Endodermal cell (in vitro differentiated cells): ENCODE measurements at places on chromosomes 4 and X. TPM values are rescaled to one million over a fixed set of nuclear protein-coding genes. Genes with fewer than 3 reads are reported as not detected.

Gene UGT2B11
- total RNA-seq, result not detected in 3 replicates

Gene INTS12
- total RNA-seq, result 12.7 and 13.5 TPM in 2 replicates

Gene ERAS
- not detected in 2 replicates for total RNA-seq

Gene CLCN4
- 4.3 to 5.0 TPM (median 4.4 TPM) in 3 replicates for total RNA-seq

Gene SMIM43
- total RNA-seq, result not detected in 3 replicates

Gene STAG2
- total RNA-seq, result 130 and 136 TPM in 2 replicates

Gene PDLIM3
- 9.8 to 15.0 TPM (median 11.0 TPM) in 3 replicates for total RNA-seq

Gene PDE5A
- total RNA-seq, result 26.0 to 37.8 TPM (median 34.2 TPM) in 3 replicates

Gene ADGRA3
- total RNA-seq, result 21.7 to 54.9 TPM (median 53.4 TPM) in 3 replicates

Gene STK32B
- 1.4 and 1.5 TPM in 2 replicates for total RNA-seq

Gene CLOCK
- total RNA-seq, result 20.5 and 22.9 TPM in 2 replicates

Gene SMIM31
- not detected in 2 replicates for total RNA-seq

Gene IL2
- total RNA-seq, result not detected in 2 replicates

DNA sequence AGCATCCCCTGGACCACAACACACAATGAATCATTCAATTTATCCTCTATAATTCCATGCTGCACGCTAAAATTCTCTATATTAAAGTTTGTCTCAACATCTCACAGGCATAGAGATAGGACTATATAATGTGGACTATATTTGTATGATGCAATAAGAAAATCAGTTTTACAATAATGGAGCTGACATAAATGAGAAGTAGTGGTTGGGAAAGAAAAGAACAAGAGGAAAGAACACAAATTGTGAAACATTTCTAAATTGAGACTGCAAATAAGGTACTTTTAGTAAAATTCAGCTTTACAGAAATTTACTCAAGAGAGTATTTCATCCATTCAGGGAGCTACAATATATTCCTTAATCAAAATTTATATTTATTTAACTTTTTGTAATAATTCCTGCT is 120.4 kb downstream of the ARAP2 start:
- H3K27me3 ChIP-seq, result no peaks in the 10 kb centered on the region
- H3K4me1 ChIP-seq, result no peaks in the 10 kb centered on the region
- no peak overlapping the region for H3K27ac ChIP-seq

- DNase-seq, result no peak
- no peaks in the 10 kb centered on the region for H3K27me3 ChIP-seq
- peaks cover 7% of the 10 kb centered on the region for H3K36me3 ChIP-seq
- no peak overlapping the region for H3K4me3 ChIP-seq
These were observed 136.9 kb downstream of the MGST2 start for GRCh38 chr4:139802488-139802887.

GRCh38 chr4:131613824-131614216 is 1535.3 kb upstream of the PCDH10 start:
- H3K4me3 ChIP-seq, result no peak overlapping the region
- no peaks in the 10 kb centered on the region for H3K27me3 ChIP-seq
- no peaks in the 10 kb centered on the region for H3K4me1 ChIP-seq
- no peaks in the 10 kb centered on the region for H3K36me3 ChIP-seq
- no peak overlapping the region for H3K27ac ChIP-seq

- H3K36me3 ChIP-seq, result no peaks in the 10 kb centered on the region
- no peak overlapping the region for H3K4me3 ChIP-seq
- DNase-seq, result no peak
- H3K27ac ChIP-seq, result no peak overlapping the region
These were observed 33.4 kb upstream of the RASGEF1B start for GRCh38 chr4:81505004-81505598.

GRCh38 chr4:166014411-166014810 is 141.4 kb downstream of the TLL1 start:
- no peaks in the 10 kb centered on the region for H3K27me3 ChIP-seq
- H3K4me1 ChIP-seq, result no peaks in the 10 kb centered on the region
- H3K27ac ChIP-seq, result no peak overlapping the region
- DNase-seq, result no peak
- no peak overlapping the region for H3K4me3 ChIP-seq

DNA sequence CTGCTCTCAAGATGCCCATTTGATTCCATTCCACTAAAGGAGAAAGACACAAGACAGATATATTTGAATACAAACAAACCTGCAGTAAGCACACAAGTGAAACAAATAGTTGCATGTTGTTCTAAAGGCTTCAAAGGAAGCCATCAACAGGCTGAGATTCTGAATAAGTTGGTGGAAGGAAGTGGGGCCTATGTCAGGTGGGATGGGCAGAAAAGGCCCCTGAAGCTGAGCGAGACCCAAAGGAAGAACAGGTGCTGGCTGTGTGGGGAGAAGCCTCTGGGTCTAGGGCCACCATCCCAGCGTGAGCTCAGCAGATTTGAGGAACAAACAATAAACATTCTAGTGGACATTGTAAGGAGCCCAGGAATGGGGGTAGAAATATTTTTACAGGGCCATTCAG is 82.4 kb upstream of the PLAC8 start:
- H3K36me3 ChIP-seq, result no peaks in the 10 kb centered on the region
- DNase-seq, result no peak
- H3K4me3 ChIP-seq, result no peak overlapping the region
- no peaks in the 10 kb centered on the region for H3K27me3 ChIP-seq
- H3K4me1 ChIP-seq, result no peaks in the 10 kb centered on the region
- H3K27ac ChIP-seq, result no peak overlapping the region

DNA sequence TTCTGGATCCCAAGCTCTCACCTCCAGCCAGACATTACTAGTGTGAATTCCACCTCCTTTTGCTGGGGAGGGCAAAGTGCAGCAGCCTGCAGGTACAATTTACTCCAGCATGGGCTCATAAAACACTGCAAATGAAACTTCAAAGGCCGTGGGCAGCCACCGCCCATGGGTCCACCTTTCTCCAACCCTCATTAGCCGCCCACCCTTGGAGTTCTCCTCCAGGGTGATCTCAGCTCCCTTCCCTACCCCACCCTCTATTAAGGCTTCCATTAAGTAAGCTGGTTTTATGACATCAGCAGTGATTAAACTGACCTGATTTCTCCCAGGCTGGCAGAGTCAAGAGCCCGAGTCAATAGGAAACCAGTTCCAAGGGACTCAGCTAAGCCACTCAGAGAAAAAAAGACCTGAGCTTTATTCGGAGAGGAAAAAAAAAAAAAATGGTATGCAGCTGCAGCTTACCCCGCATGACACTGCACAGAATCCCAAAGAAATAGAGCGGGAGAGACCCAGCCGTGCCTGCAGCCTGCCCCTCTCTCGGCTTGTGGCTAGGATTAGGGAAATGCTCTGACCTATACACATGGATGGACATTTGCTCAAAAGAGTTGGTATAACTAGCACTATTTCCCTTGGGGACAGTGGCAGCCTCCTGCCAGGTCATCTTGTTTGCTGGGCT is 319.6 kb downstream of the PTTG2 start:
- no peak overlapping the region for H3K27ac ChIP-seq
- peak; percentile 56 for DNase-seq
- no peak overlapping the region for H3K4me3 ChIP-seq
- no peaks in the 10 kb centered on the region for H3K27me3 ChIP-seq
- H3K4me1 ChIP-seq, result peaks cover 9% of the 10 kb centered on the region
- no peaks in the 10 kb centered on the region for H3K36me3 ChIP-seq

GRCh38 chr4:1183985-1184773 is 11.8 kb upstream of the SPON2 start:
- no peak overlapping the region for H3K4me3 ChIP-seq
- H3K27me3 ChIP-seq, result peaks cover 14% of the 10 kb centered on the region
- H3K27ac ChIP-seq, result no peak overlapping the region
- DNase-seq, result no peak
- no peaks in the 10 kb centered on the region for H3K4me1 ChIP-seq
- H3K36me3 ChIP-seq, result no peaks in the 10 kb centered on the region

GRCh38 chr4:69049860-69050259 is 46.4 kb upstream of the UGT2B7 start:
- no peak overlapping the region for H3K4me3 ChIP-seq
- no peaks in the 10 kb centered on the region for H3K36me3 ChIP-seq
- H3K4me1 ChIP-seq, result no peaks in the 10 kb centered on the region
- DNase-seq, result no peak

- no peaks in the 10 kb centered on the region for H3K27me3 ChIP-seq
- DNase-seq, result peak; percentile 67
- no peaks in the 10 kb centered on the region for H3K4me1 ChIP-seq
- H3K4me3 ChIP-seq, result no peak overlapping the region
- no peaks in the 10 kb centered on the region for H3K36me3 ChIP-seq
- no peak overlapping the region for H3K27ac ChIP-seq
These were observed 499.1 kb upstream of the EPHA5 start for GRCh38 chr4:66169341-66169740.

DNA sequence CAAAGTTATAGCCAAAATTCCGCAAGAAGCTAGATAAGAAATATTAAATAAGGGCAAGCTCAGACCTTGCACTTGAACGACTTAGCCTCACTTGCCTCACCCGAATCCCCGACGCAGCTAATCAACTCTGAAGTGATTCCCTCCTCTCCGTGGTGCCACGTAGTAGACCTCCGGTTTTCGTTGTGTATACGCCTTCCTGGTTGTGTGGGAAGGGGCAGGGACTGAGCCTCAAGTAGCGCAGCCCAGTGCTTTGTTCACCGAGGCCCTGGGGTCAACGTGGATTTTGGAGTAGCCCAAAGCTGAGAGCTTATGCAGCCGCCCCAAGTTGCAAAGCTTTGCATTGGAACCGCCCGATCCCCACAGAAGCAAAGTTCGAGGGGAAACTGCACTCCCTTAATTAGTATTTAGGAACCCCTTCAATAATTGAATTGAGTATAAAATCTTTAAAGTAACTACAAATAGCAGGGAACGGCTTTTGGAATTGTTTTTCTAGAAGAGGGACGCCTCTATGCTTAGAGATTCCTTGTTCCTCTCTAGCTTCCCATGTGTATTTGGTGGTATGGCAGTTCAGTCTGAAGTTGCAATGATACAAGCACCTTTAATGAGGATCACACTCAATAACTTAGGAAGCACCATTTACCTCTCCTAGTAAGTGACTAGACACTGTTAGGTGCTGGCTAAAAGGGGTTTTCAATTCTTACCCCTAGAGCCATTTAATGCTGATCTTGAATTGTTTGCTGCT is 55.7 kb downstream of the LINC00632 start:
- peak overlapping the region; percentile 87 for H3K4me3 ChIP-seq
- no peaks in the 10 kb centered on the region for H3K27me3 ChIP-seq
- no peaks in the 10 kb centered on the region for H3K4me1 ChIP-seq

DNA sequence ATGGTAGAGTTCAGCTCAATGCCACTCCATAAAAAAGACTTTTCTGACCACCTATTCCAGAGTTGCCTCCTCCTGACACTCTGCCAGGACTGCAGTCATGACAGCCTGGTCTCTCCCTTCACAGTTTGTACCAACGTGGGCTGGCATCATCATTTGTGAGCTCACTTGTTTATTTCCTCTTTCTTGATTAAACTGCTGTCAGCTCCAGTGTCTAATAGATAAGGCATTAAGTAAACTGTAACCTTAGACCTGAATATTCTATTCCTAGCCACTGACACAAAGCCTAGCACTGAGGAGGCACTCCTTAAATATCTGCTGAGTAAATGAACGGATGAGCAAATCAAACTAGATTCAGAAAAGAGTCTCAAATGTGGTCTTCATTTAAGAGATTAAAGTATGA is 48.7 kb downstream of the DDX60 start:
- H3K4me3 ChIP-seq, result no peak overlapping the region
- no peak for DNase-seq
- no peaks in the 10 kb centered on the region for H3K36me3 ChIP-seq
- H3K4me1 ChIP-seq, result no peaks in the 10 kb centered on the region

- DNase-seq, result peak; percentile 59
- no peaks in the 10 kb centered on the region for H3K36me3 ChIP-seq
- no peak overlapping the region for H3K27ac ChIP-seq
- H3K27me3 ChIP-seq, result no peaks in the 10 kb centered on the region
- no peak overlapping the region for H3K4me3 ChIP-seq
- peaks cover 26% of the 10 kb centered on the region for H3K4me1 ChIP-seq
These were observed 114.9 kb downstream of the PCDH7 start for GRCh38 chr4:30835044-30835443.

DNA sequence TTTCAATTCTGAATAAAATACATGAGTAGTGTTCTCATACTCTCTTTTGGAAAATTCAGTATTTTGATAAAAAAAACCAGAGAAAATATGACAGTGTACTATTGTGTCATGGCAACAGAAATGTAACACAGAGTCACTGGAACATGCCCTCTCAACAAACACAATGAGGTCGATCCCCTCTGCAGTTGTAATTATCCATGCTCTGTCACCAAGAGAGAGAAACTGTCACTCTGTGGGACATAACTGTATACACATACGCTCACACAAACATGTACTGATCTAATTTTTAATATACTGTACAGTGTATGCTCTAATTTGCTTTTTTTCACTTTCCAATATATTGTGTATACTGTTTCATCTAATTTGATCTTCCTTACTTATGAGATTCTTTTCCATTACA is 1136.8 kb upstream of the TENM3 start:
- H3K27ac ChIP-seq, result no peak overlapping the region
- no peak overlapping the region for H3K4me3 ChIP-seq
- no peaks in the 10 kb centered on the region for H3K27me3 ChIP-seq
- H3K36me3 ChIP-seq, result no peaks in the 10 kb centered on the region
- DNase-seq, result no peak

GRCh38 chr4:95465010-95465409 is 83.8 kb downstream of the UNC5C start:
- H3K27ac ChIP-seq, result no peak overlapping the region
- no peak for DNase-seq
- H3K27me3 ChIP-seq, result no peaks in the 10 kb centered on the region
- H3K36me3 ChIP-seq, result no peaks in the 10 kb centered on the region
- H3K4me1 ChIP-seq, result no peaks in the 10 kb centered on the region

- H3K4me1 ChIP-seq, result no peaks in the 10 kb centered on the region
- H3K27me3 ChIP-seq, result no peaks in the 10 kb centered on the region
- H3K4me3 ChIP-seq, result no peak overlapping the region
- no peak overlapping the region for H3K27ac ChIP-seq
- H3K36me3 ChIP-seq, result no peaks in the 10 kb centered on the region
- no peak for DNase-seq
These were observed 8.8 kb upstream of the BMP2K start for GRCh38 chr4:78767350-78767749.

DNA sequence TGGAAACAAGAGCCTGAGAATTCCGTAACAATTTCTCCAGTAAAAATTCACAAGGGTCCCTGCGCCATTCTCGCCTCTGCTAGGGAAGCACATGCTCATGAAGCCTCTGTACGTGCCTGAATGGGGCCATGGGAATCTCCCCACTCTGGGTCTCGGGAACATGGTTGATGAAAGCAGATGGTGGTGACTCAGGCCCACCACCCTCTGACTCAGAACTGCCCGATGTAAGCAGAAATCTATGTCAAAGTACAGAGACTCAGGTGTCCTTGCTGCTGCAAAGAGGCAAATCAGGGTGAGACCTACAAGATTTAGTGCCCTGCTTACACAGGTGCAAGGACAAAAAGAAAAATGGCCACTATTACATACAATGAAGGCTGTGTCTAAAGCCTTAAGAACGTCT is 65.0 kb downstream of the SCD5 start:
- H3K27me3 ChIP-seq, result no peaks in the 10 kb centered on the region
- no peak for DNase-seq
- H3K27ac ChIP-seq, result no peak overlapping the region
- no peaks in the 10 kb centered on the region for H3K4me1 ChIP-seq
- H3K4me3 ChIP-seq, result no peak overlapping the region

DNA sequence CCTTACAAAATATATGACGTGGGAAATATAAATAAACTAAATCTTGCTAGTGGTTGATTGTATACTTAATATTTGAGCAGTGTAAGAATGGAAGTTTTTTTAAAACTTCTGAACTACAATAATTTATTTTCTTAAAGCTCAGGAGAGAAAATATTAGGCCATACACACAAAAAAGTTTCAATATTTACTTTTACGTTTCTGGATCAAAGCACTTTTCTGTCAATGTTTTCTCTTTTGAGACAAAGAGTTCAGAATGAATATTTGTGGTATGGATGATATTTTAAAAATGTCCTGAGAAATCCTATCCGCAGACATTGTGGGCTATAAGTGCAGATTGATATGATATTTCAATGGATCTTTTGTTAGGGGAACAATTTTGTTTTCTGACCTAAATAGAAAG is 109.9 kb downstream of the TLL1 start:
- H3K27me3 ChIP-seq, result no peaks in the 10 kb centered on the region
- H3K4me3 ChIP-seq, result no peak overlapping the region
- no peaks in the 10 kb centered on the region for H3K4me1 ChIP-seq
- DNase-seq, result no peak
